Fibroblast of skin of back (primary cell): ENCODE measurements at places on chromosomes 2 and 18.

- peak; percentile 66 for DNase-seq
Observed at GRCh38 chr2:74584088-74584645, 29.6 kb downstream of the DOK1 start.

- no peak for DNase-seq
Observed at GRCh38 chr2:118554616-118555015, 292.8 kb downstream of the EN1 start.

DNA sequence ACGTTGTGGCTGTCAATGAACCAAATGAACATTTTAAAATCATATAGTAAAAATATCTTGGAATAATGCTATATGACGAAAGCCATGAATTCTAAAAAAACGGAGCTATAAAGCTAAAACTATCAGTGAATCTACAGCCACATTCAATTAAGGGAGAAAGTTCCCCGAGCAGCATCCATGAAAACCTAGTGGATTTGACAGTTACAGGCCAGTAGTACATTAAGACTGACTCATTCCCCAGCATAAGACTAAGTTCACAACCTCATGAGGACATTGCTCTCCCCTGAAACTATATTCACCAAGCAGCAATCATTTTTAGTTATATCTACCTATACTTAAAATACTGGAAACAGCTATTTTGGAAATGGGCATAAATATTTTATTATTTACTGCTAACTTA is 36.6 kb downstream of the KIDINS220 start:
- no peak for DNase-seq

DNA sequence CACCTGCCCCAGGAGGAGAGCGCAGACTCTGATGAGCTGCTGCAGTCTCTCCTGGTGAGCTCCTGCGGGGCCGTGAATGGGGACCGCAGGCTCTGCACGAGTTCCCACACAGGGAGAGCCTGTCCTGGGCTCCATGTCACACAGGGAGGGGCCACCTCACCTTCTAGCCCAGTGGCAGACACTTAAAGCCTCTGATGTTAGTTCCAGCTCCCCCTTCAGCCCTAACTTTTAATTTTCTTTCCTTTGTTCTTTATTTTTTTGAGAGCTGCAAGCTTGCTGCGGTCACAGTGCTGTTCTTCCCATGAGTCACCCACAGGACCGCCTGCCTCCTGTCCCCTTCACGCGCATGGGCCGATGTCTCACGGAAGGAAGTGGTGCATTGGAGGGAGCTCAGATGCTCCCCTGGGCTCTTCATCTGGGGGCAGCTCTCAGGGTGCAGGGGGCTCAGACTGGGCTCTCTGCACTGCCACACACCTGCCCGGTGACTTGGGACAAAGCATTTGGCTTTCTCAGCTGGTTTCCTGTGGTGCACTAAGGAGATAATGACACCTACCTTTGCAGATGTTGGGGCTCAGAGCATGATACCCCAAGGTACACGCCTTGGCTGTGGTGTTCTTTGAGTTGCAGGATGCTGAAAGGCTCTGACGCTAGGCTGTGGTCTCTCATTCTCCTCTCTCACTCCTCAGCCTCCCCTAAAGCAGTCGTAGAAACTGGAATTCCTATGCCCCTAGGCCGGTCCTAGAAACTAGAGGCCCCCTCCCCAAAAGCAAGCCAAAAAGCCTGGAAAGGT is 37.2 kb upstream of the PXDN start:
- peak; percentile 55 for DNase-seq

- DNase-seq, result no peak
Observed at GRCh38 chr18:37259711-37260110, 305.9 kb downstream of the CELF4 start.

DNA sequence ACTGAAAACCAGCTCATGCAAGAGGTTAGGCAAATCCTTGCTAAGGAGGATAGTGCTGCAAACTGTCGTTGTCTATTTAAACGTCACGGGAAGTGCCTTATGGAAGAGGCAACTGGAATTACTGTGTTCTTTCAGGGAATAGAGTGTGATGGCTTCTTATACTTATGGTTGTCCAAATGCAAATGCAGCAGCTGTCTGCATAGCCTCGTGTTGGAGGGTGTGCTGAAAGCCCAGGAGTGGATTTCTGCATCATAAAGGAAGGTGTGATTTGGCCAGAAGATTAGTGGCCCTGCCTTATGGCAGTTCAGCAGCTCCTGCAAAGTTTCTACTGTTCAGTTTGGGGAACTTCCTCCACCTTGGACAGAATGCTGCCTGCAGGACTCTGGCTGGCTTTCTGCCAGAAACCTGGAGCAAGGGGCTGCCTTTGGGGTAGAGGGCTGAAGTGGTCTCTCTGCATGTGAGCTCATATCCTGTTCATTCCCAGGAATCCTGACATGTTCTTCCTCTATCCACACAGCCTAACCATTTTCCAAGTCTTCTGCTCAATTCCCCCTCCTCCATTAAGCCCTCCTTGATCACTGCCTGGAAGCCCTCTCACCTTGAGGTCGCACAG is 321.2 kb upstream of the CXCR4 start:
- no peak for DNase-seq

DNA sequence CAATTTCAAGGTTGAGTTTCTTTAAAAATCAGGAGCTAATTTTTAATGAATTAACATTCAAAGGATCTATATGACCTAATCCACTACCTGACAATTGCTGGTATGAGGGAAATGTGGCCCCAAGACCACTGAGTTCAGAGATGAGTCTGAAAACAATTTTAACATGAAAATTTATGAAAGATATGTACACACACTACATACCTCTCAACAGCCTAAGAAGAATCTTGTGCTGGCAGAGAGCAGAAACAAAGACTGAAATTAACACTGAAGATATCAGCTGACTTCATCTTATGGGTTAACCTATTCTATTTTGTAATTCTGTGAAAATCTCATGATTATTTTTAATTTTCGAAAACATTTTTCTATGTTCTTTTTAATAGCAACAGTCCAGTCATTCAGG is 1.7 kb downstream of the FAP start:
- no peak for DNase-seq

DNA sequence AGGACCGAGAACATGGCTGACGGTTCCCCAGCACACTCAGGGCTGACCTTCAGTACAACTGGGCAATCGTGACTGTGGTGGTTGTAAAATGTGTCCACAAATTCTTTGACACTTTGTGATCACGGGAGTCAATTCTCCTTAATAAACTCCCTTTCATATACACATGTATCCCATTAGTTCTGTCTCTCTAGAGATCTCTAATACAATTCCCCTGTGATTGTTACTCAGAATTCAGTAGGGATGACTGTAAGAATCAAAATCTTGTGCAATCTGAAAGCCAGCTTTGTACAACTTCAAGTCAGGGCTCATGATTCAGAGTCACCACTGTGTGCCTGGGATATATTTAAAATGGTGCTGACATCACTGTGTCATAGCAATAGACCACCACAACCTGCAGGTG is 89.5 kb upstream of the LMAN1 start:
- peak; percentile 13 for DNase-seq

DNA sequence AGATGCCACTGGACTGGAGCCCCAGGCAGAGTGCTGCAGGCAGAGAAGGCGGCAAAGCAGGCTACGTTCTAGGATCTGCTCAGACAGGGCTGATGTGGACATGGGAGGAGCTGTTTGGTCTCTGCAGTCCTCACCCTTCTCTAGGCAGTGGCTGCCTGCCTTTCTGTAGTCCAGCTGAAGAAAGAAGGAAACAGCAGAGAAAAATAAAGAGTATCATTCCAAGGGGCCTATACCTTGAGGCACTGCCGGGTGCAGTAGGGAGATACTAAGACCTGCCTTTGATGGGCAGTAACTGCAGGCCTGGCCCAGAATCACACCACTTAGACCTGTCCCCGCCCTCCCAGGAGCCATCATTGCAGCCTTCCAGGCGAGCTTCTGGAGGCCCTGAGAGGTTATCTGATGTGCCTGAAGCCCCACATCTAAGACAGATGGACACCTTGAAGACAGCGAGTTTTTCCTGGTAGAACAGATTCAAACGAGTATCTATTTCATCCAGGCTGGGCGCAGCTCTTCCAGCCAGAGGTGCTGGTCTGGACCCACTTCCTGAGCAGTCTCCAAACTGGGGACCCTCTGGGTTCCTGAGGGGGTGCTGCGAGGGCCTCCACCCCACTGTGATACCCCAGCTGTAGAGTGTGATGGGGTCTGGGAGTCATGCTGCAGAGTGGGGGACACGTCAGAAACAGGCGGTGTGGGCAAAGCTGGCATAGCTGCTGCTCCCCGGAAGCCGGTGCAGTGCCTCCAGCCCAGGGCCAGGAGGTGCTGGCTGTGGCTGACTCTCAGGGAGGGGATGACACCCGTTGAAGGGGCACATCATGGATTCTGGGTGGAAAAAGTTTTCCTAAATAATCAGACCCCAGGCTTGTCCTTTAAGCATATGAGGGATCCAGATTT is 87.3 kb upstream of the OTOS start:
- no peak for DNase-seq

DNA sequence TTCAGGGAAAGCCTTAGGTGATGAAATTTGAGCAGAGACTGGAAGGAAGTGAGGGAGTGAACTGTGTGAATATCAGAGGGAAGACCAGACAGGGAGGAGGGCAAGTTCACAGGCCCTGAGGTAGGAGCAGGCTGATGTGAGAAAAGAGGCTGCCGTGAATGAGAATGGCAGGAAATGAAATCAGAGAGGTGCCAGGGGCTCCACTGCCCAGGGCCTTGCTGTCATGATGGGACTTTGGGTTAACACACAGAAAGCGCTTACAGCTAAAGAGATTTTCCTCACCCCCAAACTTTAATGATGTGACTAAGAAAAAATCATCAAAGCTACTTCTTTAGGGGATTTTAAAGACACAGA is 53.8 kb downstream of the MARCHF4 start:
- no peak for DNase-seq

DNA sequence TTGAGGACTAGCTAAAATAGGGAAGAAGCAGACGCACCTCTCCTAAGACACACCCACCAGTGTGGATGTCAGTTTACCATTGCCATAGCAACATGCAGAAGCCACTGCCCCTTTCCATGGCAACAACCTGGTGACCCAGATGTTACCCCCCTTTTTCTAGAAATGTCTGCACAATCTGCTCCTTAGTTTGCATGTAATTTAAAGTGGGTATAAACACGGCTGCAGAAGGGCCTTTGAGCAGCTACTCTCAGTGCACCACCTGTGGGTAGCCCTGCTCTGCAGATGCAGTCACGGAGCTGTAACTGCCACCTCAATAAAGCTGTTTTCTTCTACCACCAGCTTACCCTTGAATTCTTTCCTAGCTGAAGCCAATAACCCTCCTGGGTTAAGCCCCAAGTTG is 87.1 kb downstream of the FBXO15 start:
- DNase-seq, result no peak

GRCh38 chr2:5236249-5236648 is 455.9 kb upstream of the SOX11 start:
- no peak for DNase-seq

- no peak for DNase-seq
Observed at GRCh38 chr18:78813936-78814710, 165.5 kb upstream of the SALL3 start.

DNA sequence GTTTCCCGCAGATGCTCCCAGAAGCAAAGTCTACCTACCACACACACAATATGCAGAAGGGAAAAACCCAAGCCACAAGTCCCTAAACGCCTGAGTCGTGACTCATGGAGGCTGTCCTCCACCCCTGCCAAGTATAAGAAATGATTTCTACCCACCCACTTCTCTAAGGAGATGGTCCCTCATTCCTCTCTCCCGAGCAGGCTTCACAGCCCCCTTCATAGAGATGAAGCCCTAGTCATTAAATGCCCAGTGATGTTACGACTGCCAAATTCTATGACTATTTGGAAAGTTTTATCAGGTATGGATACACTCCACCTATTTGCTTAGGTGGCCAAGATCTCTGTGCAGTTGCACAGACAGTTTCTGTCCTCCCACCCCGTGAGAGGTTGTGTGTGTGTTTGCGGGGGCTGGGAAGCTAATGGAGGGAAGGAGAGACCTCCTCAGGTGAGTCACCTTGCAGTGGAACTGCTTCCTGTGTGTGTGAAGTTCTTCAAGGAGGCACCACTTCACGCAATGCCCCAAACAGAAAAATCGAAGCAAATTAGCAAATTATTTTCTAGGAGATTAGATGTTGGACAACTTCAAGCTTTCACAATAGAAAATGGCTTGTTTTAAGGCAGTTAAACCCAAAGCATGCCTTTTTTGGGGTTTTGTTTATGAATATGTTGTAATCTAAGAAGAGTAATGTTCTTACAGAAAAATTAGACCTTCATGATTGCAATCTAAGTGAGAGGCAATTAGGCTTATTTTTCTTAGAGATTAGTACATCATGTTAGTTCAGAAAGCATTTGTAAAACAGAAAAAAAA is 175.2 kb downstream of the TGIF1 start:
- DNase-seq, result peak; percentile 98

- DNase-seq, result peak; percentile 60
Observed at GRCh38 chr2:69559442-69560146, 83.9 kb downstream of the AAK1 start.

DNA sequence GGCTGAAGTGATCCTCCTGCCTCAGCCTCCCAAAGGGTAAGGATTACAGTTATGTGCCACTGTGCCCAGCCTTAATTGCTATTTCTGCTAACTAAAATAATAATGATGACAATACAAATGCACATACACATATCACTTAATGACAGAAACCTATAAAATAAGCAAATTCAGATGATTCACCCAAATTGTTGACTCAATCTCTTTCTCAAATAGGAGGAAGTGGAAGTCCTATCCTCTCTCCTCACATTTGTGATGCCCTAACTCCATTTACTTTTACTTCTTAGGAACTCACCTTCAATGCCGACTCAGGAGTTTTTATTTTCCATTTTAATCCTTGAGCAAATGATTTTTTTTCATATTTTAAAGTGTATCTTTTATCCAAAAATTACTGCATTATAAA is 24.5 kb upstream of the RAPH1 start:
- DNase-seq, result no peak

DNA sequence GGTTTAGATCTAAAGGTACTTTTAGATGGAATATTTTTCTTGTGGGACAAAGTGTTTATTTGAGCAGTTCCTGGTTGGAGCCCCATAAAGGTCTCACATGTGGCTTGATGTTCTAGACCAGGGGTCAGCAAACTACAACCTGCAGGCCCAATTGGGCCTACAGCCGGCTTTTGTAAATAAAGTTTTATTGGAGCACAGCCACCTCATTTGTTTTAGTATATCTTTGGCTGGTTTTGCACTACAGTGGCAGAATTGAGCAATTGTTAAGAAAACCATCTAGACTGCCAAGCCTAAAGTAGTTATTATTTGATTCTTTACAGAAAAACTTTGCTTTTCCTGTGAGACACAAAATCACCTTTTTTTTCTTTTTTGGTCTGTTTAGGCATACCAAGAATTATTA is 41.6 kb downstream of the NDC80 start:
- no peak for DNase-seq

GRCh38 chr18:26650310-26651268 is 102.2 kb upstream of the KCTD1 start:
- DNase-seq, result no peak

- no peak for DNase-seq
Observed at GRCh38 chr18:59763541-59764136, 66.4 kb upstream of the CCBE1 start.
